ENCODE measurements at places on chromosomes 2 and 18.
A peak's percentile ranks its signal among the peaks of the same experiment; 100 is the strongest.

- DNase-seq = no peak
Measured at GRCh38 chr2:29657674-29658073, 263.7 kb downstream of the ALK start.

DNA sequence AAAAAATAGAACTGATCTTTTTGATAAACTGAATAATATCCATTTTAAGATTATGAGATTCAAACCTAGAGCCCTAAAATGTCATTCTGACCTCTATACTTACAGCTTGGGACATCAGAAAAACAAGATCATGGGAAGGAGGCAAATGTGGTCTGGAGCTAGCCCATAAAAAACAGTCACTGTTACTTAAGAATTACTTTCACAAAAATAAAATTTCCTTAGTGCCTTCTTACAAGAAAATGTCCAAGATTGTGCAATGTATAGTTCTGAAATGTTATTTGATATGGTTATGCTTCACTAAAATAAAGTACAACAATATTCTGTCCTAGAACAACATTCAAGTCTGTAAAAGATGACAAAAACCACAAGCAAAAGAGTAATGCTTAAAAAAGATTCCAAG, 247.6 kb downstream of the DYM start:
- no peak for DNase-seq

GRCh38 chr2:163554864-163555263, 180.9 kb downstream of the FIGN start:
- DNase-seq = no peak

GRCh38 chr2:138881126-138881525, 100.9 kb upstream of the NXPH2 start:
- DNase-seq = no peak

GRCh38 chr2:207437524-207438143, 92.1 kb upstream of the CREB1 start:
- no peak for DNase-seq

GRCh38 chr2:73218298-73218697, 4.3 kb downstream of the SMYD5 start:
- DNase-seq = no peak

GRCh38 chr2:12717191-12718014, 667 bp downstream of the TRIB2 start:
- peak; percentile 51 for DNase-seq

GRCh38 chr2:70886541-70886987, 49.1 kb upstream of the ATP6V1B1 start:
- no peak for DNase-seq

- no peak for DNase-seq
Measured at GRCh38 chr2:77519164-77519887, 2.9 kb downstream of the LRRTM4 start.

- peak; percentile 18 for DNase-seq
Measured at GRCh38 chr2:11744631-11745394, 1.6 kb upstream of the LPIN1 start.

DNA sequence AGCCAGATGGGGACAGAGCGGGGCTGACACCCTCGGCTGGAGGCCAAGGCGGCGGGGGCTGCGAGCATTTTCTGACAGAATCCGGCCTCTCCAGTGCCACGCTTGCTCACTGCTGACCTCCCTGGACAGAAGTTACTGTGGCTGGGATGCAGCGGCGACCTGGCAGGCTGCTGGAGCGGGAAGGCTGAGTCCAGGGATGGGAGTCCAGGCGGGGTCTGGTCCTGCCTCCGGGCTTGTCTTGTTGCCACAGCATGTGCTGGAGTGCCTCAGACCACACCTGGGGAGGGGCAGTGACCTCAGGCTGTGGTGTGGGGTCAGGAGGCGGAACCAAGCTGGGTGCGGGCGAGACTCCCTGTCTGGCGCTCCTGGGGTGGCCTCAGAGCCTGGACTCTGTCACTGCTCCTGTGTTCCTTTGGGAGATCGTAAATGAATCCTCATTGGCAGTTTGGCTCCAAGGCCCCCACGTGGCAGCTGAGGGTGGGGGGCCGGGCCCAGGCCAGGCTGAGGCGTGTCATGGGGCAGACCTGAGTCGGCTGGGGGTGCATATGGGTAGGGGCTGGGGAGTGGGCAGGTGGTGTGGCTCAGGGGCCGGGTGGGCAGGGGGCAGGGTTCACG, 5.5 kb downstream of the BOK start:
- DNase-seq = no peak

GRCh38 chr18:59569390-59569791, 127.8 kb downstream of the CCBE1 start:
- no peak for DNase-seq

GRCh38 chr2:26864226-26864625, 16.3 kb downstream of the DPYSL5 start:
- DNase-seq = no peak

GRCh38 chr18:3499501-3499900, 49.5 kb downstream of the TGIF1 start:
- DNase-seq = no peak

DNA sequence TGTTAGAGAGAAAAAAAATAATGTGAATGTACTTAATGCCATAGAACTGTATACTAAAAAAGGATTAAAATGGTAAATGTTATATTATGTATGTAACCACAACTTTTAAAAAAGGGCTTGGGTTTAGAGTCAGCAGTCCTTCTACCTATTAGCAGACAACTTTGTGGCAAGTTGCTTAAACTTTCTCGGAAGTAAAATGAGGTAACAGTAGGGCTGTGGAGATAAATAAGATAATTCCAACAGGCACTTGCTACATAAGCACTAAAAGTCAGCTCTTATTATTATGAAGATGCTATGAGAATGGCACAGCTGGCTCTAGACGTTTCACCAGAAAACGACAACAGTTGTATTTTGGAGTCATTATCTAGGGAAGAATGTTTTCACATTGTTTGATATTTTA, 31.3 kb downstream of the AAK1 start:
- DNase-seq = no peak

DNA sequence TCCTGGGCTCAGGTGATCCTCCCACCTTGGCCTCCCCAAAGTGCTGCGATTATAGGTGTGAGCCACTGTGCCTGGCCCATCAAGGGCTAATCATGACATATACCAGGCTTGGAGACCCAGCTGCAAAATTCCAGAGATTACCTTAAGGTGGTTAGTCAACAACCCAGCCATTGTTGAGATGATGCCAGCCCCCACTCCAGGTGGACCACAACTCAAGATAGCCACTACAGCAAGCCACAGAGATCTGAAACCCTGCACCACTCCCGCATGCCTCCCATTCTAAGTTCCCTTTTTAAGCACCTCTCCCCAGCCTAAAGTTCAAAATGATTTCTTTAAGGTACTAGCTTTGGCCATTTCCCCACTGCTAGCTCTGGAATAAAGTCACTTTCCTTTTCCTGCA, 4.6 kb upstream of the CLK1 start:
- DNase-seq = no peak

DNA sequence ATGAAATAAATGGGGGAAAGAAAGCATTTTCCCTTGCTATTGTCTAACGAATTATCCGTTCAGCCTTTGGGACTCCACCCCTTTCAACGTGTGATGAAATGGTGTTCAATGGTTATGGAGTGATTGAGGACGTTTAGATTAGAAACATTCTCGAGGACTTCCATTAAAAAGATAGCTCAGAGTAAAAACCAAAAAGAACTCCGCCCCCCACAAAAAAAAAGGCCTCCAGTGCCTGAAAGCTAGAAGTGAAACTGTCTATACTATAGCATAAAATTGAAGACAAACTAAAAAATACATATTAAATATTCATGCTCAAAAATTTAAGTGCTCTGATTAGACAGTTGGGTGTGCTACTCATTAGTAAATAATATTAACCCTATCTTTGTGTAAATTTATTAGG, 3.0 kb upstream of the ZNF516 start:
- DNase-seq = no peak

GRCh38 chr18:25075783-25076182, 276.2 kb downstream of the ZNF521 start:
- DNase-seq = no peak

DNA sequence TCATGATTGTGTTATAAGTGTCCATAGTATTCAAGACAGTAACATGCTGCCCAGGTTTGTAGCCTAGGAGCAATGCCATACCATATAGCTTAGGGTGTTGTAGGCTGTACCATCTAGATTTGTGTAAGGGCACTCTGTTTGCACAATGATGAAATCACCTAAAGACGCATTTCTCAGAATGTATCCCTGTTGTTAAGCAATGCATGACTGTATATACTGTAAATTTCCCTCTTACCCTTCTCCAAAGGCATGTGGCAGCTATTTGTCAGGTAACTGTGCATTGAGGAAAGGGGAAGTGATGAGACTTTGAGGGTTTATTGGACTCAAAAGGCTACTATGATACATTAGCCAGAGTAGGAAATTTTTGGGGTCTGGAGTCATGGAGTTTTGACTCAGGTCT, 180.8 kb downstream of the VAPA start:
- DNase-seq = no peak

GRCh38 chr2:190340369-190340768, 3.0 kb upstream of the INPP1 start:
- DNase-seq = peak; percentile 13

DNA sequence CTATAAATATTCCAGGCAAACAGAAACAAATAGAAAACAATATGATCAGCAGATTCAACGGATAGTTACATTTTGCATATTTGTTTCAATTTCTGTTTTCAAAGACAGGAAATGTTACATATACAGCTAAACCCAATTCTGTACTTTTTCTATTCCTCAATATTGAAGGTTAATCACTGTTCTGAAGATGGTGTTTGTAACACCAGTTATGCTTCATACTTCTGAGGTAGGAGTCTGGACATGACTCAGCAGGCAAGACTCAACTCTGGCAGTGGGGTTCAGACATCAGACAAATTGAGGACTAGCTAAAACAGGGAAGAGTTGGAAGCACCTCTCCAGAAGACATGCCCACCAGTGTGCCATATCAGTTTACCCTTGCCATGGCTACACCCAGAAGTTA, 16.6 kb downstream of the SERPINB13 start:
- DNase-seq = no peak

- no peak for DNase-seq
Measured at GRCh38 chr18:9604348-9604747, 10.0 kb downstream of the PPP4R1 start.

- DNase-seq = no peak
Measured at GRCh38 chr2:239401881-239402233, 1.0 kb upstream of the HDAC4 start.

DNA sequence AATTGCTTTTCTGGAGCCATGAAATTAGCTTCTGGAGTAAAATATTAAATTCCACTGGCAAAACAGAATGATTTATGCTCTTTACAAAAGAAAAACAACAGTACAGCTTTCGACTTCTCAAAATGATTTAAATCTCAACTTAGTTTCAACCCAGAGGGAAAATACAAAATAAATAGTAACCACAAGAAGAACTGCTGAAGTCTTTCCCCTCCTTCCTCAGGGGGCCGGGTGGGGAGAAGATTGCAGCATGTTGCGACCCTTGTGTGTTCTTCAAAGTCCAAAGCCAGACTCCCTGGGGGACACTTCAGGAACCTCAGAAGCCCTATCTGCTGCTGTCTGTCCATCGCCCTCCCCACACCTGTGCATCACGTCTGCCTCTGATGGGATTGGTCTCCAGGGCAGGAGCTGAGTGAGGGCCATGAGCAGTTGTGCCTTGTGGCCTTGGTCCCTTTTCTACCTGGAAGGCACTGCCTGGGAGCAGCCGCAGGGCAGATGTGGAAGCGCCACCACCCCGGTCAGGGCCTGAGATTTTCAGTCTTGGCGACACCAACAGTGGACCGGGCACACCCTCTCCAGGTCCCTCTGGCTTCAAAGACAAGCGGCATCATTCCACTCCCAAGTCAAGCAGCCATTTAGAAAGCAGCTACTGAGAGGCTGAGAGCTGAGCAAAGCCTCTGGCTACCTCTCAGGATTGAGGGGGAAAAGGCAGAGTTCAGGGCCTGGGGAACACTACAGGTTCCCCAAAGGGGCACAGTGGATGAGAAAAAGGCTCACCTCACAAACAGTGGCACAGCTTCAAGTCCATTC, 210.1 kb upstream of the RAB6C start:
- DNase-seq = no peak

- DNase-seq = peak; percentile 47
Measured at GRCh38 chr2:162301151-162301804, 17.2 kb downstream of the IFIH1 start.

DNA sequence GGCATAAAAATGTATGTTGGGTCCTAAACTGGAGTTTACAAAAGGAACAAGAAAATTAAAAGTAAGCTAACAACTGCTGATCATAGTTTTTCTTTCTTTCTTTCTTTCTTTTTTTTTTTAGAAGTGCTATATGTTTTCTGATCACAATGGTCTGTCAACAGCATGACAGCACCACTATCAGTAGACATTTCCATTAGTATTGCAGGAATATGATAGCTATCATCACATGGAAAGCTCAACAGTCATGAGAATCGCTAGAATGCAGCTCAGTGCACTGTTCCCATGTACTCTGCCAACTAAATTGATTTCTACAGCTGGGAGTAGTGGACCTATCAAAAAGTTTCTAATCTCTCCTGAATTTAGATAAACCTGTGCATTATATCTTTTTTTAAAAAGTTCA, 950.3 kb upstream of the ACVR2A start:
- DNase-seq = no peak

DNA sequence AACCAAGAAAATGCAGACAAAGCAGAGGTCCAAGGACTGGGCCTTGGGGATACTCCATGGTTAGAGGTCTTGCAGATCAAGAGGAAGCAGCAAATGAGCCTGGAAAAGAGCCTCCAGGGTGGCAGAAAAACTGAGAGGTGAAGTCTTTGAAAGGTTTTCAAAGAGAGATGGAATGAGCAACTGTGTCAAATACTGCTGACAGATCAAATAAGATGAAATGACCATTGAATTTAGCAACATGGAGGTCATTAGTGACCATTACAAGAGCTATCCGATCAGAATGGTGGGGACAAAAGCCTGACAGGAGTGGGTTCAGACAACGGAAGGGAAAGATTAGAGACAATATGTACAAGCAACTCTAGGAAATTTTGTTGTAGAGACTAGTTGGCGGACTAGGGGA, 1.5 kb downstream of the CLHC1 start:
- DNase-seq = no peak

- DNase-seq = no peak
Measured at GRCh38 chr2:172415157-172415864, 12.1 kb upstream of the ITGA6 start.

- no peak for DNase-seq
Measured at GRCh38 chr2:149858901-149859634, 271.5 kb upstream of the MMADHC start.

GRCh38 chr18:6757931-6758330, 28.4 kb downstream of the ARHGAP28 start:
- DNase-seq = no peak

- DNase-seq = no peak
Measured at GRCh38 chr18:27057519-27058234, 127.4 kb downstream of the CHST9 start.

- DNase-seq = no peak
Measured at GRCh38 chr2:238278626-238279323, 9.6 kb downstream of the PER2 start.

Measured in neural crest cell (in vitro differentiated cells).